Activated CD4-positive, CD25-positive, alpha-beta regulatory T cell (primary cell): ENCODE measurements at places on chromosomes 3 and 15.

DNA sequence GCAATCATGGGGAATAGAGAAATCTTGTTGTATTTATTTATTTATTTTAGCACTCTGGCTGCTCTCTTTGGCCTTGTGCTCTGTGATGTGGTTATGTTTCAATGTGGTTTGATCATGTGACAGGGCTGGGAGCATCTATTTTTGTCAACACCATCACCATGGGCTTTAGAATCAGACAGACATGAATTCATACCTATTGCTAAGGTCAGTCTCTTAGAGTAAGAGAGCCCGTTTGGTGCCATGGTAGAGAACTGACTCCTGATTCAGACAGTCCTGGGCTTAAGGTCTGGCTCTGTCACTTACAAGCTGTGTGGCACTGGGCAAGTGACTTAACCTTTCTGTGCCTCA is 157.0 kb downstream of the RYR3 start:
- DNase-seq: no peak

DNA sequence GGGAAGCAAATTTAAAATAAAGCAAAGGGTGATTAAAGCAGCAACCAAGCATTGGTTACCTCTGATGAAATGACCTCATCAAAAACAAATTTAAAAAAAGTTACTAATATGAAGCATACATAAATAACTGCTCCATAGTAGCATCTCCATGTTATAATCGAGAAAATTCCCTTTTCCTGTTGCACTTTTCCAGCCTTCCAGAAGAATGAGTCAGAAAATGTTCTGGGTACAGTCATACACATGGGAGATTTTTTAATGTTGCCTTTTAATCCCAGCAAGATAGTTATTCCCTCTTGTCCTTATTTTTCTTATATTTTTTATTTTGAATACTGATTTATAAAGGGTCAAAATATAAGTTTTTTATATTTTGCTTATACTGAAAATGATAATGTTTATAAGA is 2.6 kb upstream of the TMCO5A start:
- DNase-seq: no peak

GRCh38 chr3:126340943-126341754 is 16.1 kb downstream of the KLF15 start:
- no peak for DNase-seq

- no peak for DNase-seq
Measured at GRCh38 chr15:99442252-99442897, 123.4 kb upstream of the MEF2A start.

DNA sequence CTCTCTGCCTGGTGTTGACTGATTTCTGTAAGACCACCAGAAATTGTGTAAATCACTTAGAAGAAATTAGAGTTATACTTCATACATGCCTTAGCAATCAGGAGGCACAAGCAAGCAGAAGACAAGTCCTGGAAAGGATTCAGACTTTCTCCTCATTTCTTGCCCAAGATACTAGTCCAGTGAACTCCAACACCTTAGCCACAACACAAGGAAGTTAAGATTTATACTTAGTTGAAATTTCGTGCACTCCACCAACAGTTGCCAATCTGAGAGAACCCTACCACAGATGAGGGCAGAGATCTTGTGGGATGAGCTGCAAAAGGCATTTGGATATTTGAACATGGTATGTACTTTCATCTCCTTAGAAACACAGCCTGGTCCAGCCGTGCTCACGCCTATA is 2.3 kb downstream of the P3H2 start:
- no peak for DNase-seq

- no peak for DNase-seq
Measured at GRCh38 chr15:56805466-56806147, 72.3 kb upstream of the ZNF280D start.

- DNase-seq: no peak
Measured at GRCh38 chr15:92200891-92201290, 192.8 kb upstream of the ST8SIA2 start.

DNA sequence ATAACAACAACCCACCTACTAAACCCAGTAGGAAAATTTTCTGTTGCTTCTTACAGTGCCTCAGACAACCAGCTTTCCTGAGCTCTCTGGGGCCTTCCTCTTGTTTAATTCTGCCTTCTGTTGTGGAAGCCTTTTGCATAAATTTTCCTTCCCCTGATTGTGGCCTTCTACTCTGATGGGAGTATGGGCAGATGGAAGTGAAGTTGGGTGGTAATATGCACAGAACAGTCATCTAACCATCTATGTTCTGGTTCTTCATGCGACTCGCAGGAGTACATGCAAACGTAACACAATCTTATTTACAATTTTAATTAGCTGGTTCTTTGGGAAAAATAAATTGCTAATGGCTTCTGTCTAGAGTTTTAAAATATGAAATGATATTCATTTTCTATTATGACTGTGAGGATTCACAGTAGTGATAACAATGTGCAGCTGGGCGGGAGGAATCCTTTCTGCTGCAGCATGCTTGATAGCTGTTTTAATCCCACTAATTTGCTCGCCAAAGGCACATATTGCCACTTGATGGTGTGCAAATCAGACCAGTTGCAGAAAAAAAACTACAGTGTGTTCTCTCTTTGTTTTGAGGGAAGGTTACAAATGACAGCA is 311.5 kb upstream of the ROPN1 start:
- DNase-seq: no peak

GRCh38 chr3:18649666-18650363 is 224.7 kb upstream of the SATB1 start:
- no peak for DNase-seq

GRCh38 chr3:31892916-31893573 is 88.0 kb downstream of the OSBPL10 start:
- no peak for DNase-seq

DNA sequence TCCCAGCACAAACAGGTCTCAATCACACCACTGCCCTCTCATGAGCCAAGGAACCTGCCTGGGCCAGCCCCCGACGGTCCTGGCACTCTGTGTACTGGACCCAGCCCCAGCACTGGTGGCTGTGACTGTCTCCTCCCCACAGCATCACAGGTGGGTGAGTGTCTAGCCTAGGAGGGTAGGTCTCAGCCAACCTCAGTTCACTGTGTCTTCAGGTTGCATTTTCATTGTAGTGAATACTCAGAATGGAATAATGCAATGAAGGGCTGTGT is 163.4 kb upstream of the NSMCE3 start:
- no peak for DNase-seq

GRCh38 chr3:107756649-107757048 is 233.9 kb downstream of the BBX start:
- DNase-seq: no peak

DNA sequence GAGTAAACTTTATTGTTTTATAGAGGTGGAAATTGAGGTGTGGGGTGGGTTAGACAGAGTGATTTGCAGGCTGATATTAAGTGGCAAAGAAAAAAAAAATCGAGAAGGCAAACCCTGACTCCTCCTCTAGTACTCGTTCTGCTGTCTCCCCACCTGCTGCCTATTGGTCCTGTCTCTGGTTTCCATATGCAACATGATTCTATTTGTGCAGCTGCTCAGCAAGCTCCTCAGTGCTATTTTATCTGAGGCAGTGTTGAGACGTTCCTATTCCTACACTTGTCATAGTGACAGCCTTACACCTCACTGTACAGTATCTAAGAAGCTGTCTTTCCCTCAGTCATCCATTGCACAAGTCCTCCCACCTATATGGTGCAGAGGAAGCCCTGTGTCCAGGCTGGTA is 45.1 kb downstream of the RSL24D1 start:
- no peak for DNase-seq

- peak; percentile 8 for DNase-seq
Measured at GRCh38 chr15:34582461-34583371, 735 bp downstream of the GOLGA8B start.

DNA sequence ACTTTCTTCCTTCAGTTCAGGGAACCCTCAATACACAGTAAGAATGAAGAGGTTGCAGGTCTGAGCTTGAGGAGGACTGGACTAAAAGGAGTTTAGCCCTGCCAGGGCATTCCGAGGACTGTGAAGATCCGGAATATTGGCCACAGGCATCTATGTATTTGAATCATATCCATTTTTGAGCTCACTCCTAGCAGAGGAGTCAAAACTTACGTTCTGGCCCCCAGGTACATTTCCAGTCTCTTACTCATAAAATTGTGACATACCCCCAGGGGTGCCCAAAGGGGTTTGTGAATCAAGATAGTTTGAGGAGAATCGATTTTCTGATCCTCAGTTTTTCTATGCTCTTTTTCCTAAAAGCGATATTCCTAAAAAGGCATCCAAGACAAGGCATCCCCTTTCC is 27.6 kb upstream of the SRP14 start:
- no peak for DNase-seq

GRCh38 chr3:33883951-33884561 is 85.6 kb downstream of the PDCD6IP start:
- no peak for DNase-seq

- no peak for DNase-seq
Measured at GRCh38 chr3:142577696-142578328, 721 bp downstream of the ATR start.

DNA sequence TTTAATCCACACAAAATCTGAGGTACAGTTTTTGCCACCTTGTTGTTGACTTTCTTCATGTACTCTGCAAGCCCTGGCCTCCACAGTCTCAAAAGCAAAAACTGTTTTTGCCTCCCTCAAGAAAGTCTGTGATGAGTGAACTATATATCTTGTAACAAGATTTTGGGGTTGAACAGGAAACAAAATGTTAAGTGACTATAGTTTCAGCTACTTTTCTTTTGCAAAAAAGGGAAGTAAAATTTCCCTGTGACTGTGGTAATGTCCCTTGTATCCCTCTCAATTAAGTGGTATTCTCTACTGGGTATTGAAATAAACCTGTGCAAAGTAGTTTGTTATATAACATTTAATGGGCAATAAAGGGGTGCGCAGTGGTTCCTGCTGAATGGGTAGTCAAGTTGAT is 21.3 kb upstream of the SCAANT1 start:
- DNase-seq: no peak

DNA sequence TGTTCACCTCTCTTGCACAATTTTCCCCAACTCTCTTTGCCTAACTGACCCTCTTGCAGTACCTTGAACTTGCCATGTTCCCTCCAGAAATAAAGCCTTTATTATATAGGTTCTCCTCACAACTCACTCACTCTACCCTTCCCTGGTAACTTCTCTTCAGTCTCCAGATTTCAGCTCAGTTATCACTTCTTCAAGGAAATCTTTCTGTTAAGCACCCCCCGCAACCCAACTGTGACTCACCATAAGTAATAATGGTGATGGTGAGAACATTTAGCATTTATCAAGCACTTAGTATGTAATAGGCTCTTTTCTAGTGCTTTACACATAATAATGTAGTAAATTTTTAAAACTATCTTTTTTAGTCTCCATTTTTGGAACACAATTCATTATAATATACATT is 8.1 kb upstream of the OR5K1 start:
- no peak for DNase-seq

- DNase-seq: no peak
Measured at GRCh38 chr3:17320266-17320665, 422.2 kb downstream of the TBC1D5 start.

DNA sequence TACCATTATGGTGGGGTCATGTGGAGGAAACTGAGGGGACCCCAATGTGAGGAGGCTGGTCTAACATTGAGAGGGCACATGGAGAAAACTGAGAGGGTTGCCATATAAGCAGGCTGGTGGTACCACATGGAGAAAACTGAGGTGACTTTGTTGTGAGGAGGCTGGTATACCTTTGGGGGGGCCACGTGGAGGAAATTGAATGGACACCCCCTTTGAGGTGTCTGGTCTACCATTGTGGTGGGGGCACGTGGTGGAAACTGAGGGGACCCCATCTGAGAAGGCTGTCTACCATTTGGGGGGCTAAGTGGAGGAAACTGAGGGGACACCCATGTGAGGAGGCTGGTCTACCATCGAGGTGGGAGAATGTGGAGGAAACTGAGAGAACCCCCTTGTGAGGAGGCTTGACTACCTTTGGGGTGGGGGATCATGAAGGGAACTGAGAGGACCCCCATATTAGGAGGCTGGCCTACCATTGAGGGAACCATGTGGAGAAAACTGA is 163.8 kb downstream of the FBLN2 start:
- no peak for DNase-seq

- no peak for DNase-seq
Measured at GRCh38 chr3:172562871-172563865, 39.9 kb upstream of the TNFSF10 start.

DNA sequence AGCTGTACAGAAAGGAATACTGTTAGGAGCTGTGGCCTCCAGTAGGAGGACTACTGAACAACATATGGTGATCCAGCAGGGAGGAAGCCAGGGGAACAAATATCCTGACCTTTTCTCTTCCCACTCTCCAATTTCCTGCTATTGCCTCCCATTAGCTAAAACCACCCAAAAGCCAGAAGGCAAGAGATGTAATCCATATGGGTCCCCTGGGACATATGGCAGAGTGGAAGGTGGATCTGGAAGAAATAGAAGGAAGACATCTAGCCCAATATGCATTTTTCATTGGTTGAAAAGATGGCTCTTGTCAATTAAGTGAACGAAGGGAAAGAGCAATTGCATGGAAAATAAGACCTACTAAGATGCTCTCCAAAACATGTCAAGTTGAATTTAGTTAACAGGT is 167.2 kb downstream of the CNTN3 start:
- DNase-seq: no peak

GRCh38 chr3:32471246-32471645 is 31.4 kb downstream of the CMTM6 start:
- DNase-seq: no peak

DNA sequence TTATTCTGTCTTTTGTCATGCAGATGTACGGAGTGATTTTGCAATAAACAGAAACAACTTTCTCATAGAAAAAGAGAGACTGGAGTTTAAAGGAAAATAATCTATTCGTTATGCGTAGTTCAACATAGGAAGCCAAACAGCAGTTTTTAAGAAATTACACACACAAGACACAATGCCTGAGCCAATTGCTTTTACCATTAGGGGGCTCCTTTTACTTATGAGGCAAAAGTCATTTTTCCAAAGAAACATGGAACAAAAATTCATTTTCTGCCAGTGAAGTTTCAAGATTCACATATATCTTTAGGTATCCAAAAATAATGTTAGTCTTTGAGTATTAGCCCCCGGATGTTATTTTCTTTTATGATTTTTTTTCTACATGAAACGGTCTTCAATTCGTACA is 10.7 kb downstream of the CNTN6 start:
- DNase-seq: no peak

GRCh38 chr3:102000620-102001209 is 151.4 kb downstream of the NFKBIZ start:
- DNase-seq: no peak

- DNase-seq: no peak
Measured at GRCh38 chr15:40744815-40745152, 10.3 kb downstream of the RMDN3 start.

GRCh38 chr3:26653811-26654425 is 31.3 kb downstream of the LRRC3B start:
- no peak for DNase-seq

GRCh38 chr3:140370686-140371085 is 307.2 kb upstream of the TRIM42 start:
- DNase-seq: no peak

GRCh38 chr3:98038286-98038685 is 3.2 kb upstream of the GABRR3 start:
- DNase-seq: no peak

DNA sequence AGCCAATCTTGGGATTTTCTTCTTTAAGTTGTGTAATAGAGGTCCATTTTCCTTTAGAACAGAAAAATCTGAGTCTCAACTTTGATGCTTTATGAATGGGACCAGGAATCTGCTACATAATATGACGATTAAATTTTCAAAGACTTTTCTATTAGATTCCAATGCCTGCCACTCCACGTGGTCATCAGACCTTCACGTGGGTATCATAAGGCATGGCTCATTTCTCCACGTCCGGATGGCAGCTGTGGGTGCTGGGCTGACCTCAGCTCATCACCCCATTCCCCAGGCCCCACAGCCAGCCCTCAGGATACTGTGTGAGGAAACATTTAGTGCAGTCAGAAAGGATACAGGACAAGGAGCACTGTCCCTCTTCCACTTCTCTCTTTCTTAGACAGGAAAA is 159.7 kb downstream of the SEMA6D start:
- DNase-seq: no peak
